ENCODE measurements at places on chromosomes 16 and 17. TPM values are rescaled to one million over a fixed set of nuclear protein-coding genes. Genes with fewer than 3 reads are reported as not detected.
A peak's percentile ranks its signal among the peaks of the same experiment; 100 is the strongest.

- no peak overlapping the region for H3K27ac ChIP-seq
- H3K4me3 ChIP-seq = no peak overlapping the region
- no peaks in the 10 kb centered on the region for H3K4me1 ChIP-seq
- no peak for DNase-seq
- H3K27me3 ChIP-seq = no peaks in the 10 kb centered on the region
Measured at GRCh38 chr17:44636562-44636961, 19.7 kb upstream of the MEIOC start.

- H3K4me1 ChIP-seq = no peaks in the 10 kb centered on the region
- H3K27ac ChIP-seq = no peak overlapping the region
- DNase-seq = peak; percentile 98
- peak overlapping the region; percentile 82 for H3K4me3 ChIP-seq
- no peaks in the 10 kb centered on the region for H3K36me3 ChIP-seq
Measured at GRCh38 chr17:74852237-74853047, 7.2 kb downstream of the GRIN2C start.

DNA sequence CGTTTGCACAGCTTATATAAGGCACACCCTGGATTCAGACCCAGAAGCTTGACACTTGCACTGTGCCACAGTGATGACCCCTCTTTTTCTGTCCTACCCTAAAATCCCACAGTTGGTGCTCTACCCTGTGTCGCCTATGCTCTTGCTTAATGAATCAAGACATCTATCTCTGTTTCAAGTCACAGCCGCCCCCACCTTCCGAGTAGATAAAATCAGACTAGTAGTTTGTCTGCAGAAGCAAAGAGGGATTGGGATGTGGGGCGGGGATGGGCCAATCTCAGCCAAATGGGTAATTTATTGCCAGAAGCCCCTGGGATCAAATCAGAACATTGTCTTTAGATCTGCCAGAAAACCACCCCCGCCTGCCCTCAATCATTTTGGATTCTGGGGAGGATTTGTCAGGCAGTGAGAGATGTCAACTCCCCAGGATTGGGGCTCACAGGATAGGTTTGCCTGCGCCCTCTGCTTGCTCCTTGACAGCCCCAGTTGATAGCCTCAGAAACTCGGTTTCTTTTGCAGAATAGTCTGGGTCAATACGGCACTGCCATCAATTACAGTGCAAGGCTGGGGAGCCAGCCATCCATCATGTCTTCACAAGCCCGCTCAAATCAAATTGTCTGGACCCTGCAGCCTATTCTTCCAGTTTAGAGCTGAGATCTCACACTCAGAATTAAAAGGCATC lies 520.8 kb downstream of the GRIN2A start:
- no peak overlapping the region for H3K4me3 ChIP-seq
- no peaks in the 10 kb centered on the region for H3K27me3 ChIP-seq
- DNase-seq = no peak
- no peak overlapping the region for H3K27ac ChIP-seq

GRCh38 chr17:34579017-34579946 lies at the start of gene TMEM132E:
TMEM132E (plus strand) TSS chr17:34579582; CDS start chr17:34581077, 1,495 bp downstream.
- H3K27me3 ChIP-seq = peaks cover 81% of the 10 kb centered on the region
- peaks cover 5% of the 10 kb centered on the region for H3K4me1 ChIP-seq
- no peak within 1 kb of the TSS for H3K27ac ChIP-seq

The ALOX12 gene
- 1.9 TPM for total RNA-seq

The SMARCD2 gene
- 71.4 TPM for total RNA-seq

The ASB16 gene
- 0.90 TPM for total RNA-seq

DNA sequence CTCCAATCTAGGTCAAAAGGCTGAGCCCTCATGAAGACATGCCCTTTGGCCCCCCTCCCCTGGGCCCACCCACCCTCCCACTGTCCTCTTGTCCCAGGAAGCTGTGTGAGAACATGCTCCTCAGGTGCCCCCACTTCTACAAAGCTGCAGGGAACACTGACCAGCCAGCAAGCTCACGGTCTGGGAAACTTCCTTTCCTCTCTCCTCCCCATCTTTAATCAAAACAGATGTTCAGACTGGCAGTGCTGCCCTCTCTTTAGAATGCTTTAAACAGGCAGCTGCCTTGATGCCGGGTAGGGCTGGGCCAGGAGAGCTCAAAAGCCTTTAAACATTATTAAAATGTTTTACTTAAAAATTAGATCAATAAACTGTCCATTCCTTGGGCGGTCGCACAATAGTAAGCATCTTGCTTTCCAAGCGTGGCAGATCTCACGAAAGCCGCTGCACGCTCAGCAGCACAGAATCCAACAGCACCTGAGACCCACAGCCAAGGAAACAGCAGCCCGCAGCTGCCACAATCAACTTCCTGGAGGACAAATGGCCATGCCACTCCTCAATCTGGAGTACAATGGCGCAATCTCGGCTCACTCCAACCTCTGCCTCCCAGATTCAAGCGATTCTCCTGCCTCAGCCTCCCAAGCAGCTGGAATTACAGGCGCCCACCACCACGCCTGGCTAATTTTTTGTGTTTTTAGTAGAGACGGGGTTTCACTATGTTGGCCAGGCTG lies 399.2 kb downstream of the SLC39A11 start:
- H3K27me3 ChIP-seq = no peaks in the 10 kb centered on the region
- H3K36me3 ChIP-seq = no peaks in the 10 kb centered on the region
- no peak overlapping the region for H3K4me3 ChIP-seq
- no peaks in the 10 kb centered on the region for H3K4me1 ChIP-seq
- DNase-seq = no peak
- no peak overlapping the region for H3K27ac ChIP-seq

- no peak overlapping the region for H3K4me3 ChIP-seq
- no peaks in the 10 kb centered on the region for H3K27me3 ChIP-seq
- H3K4me1 ChIP-seq = no peaks in the 10 kb centered on the region
- no peaks in the 10 kb centered on the region for H3K36me3 ChIP-seq
Measured at GRCh38 chr17:2123375-2124251, 68.7 kb downstream of the HIC1 start.

The PPP4C gene
- 162 TPM for total RNA-seq
